ENCODE measurements at places on chromosomes 2 and 18. TPM values are rescaled to one million over a fixed set of nuclear protein-coding genes. Genes with fewer than 3 reads are reported as not detected.

The RFX8 gene
- 7.6 TPM for total RNA-seq

The KCNJ3 gene
- total RNA-seq, result 0.05 TPM

The SPP2 gene
- total RNA-seq, result not detected

The GCG gene
- total RNA-seq, result not detected

The G6PC2 gene
- total RNA-seq, result not detected

The NXPH2 gene
- total RNA-seq, result not detected

The NRP2 gene
- 3.9 TPM for total RNA-seq

The MYCN gene
- not detected for total RNA-seq

The ADNP2 gene
- total RNA-seq, result 9.8 TPM

The SGO2 gene
- 3.1 TPM for total RNA-seq

The UBE2F gene
- total RNA-seq, result 69.4 TPM

The MC5R gene
- total RNA-seq, result 0.21 TPM
